ENCODE measurements at places on chromosomes 3 and 15.

DNA sequence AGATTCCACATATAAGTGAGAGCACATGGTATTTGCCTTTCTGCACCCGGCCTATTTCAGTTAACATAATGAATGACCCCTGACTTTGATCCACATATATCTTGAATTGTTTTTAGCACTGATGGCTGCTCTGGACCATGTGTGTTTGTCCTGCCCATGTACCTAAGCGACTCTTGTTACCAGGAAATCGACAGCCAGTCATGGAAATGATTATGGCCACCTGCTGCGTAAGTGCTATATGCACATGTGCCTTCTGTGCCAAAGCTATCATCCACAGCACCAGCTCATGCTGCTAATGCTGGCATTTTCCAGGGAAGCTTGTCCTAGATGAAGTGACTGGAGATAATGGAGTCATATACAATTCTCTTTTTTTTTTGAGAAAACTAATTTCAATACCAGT is 103.7 kb downstream of the PEX5L start:
- DNase-seq = no peak

- DNase-seq = peak; percentile 62
These were observed 16.6 kb upstream of the EHHADH start for GRCh38 chr3:185270262-185270955.

- DNase-seq = peak; percentile 31
These were observed 95.7 kb downstream of the HHLA2 start for GRCh38 chr3:108391917-108392593.

DNA sequence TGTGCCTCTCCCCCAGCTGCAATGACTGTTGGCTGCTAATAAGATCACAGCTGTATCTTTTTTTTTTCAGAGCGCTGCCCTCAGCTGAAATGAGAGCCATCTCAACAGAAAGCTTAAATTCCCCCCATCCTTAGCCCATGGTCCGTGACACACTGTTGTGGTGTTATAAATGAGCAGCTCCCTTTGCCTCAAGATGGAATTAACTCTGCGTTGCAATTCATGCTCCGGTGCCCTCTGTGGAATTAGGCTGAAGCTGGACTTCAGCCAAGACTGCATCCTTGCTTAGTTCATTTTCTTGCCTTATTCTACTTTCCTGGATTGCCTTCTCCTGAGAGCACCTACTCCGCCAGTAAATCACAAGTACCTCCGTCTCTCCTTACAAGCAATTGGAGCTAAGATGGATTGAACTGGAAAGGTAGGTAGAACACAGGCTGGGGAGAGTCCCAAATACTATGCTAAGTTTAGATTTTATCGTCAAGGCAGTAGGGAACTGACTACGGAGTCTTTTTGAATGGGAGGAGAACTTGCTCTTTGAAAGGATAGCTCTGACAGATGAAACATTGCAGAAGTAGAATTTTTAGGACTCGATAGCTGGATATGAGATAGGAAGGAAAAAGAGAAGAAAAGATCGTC is 39.0 kb upstream of the THRB start:
- DNase-seq = no peak

DNA sequence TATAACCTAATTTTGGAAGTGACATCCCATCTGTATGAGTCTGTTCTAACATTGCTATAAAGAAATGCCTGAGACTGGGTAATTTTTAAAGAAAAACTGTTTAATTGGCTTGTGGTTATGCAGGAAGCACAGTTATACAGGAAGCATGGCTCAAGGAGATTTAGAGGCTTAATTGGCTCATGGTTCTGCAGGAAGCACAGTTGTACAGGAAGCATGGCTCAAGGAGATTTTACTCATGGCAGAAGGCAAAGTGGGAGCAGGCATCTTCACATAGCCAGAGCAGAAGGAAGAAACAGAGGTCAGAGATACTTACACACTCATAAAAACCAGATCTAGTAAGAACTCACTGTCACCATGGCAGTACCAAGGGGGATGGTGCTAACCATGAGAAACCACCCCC is 193.1 kb upstream of the ADAMTS9 start:
- DNase-seq = no peak

- DNase-seq = peak; percentile 43
These were observed 319.4 kb upstream of the RASGRP1 start for GRCh38 chr15:38883987-38884386.

- DNase-seq = no peak
These were observed 1120.7 kb upstream of the ALCAM start for GRCh38 chr3:104245981-104246380.

DNA sequence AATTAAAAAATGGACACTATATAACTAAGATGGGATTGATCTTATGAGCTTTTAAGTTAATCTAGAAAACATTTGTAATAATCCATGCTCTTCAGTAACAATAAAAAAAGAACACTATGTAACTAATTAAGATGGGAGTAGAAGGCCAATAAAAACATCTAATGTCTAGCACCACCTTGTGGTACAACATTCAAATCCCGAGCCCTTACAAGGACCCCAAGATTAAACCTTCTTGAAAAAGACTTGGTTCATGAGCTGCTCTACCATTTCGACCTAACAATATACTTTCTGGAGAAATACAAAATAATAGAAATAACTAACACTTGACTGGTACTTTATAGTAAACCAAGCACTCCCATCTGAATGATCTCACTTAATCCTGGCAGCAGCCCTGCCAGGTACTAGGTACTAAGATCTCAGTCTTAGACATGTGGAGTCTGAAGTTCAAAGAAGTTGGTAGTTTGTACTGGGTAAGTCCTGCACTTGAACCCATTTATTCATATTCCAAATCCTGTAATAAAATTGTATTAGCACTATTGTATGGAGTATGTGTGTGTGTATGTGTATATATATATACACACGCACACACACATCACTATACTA is 21.8 kb downstream of the METTL6 start:
- DNase-seq = peak; percentile 87

DNA sequence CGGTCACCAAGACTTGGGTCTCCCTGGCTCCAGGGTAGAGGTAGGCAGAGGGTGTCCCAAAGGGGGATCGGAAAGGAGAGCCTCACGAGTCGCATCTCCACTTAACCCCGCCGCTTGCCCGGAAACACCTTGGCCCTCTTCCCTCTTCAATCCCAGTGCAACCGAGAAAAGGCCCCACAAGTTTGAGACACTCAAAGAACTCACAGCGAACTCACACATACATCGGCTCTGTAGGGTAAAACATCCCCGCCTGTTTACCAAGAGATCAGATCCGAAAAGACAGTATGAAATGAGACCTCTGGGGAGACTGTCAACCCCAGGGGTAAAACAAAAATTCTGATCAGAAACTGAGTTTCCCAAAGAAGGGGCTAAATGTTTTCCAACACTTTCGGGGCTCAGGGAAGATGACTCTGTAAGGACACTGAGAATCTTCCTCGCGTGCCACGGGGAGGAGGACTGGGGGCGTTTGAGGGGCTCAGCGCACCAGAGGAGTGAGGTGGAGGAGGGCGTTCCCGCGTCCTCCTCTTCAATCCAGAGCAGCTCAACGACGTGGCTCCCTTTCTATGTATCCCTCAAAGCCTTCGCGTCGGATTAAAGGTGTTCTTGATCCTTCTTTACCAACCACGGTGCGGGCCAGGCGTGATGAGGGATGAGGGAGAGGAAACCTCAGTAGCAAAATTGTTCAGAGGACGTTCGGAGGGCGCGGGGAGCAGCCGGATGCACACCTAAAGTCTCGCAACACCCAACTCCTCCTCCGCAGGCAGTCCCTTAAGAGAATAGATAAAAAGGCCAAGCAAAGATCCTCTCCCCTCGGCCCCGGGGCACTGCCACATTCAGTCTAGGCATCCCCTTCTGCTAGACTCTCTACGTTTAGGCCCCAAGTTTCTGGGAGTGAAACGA is 3.7 kb downstream of the WNT5A start:
- peak; percentile 46 for DNase-seq

- DNase-seq = no peak
These were observed 33.9 kb downstream of the SHQ1 start for GRCh38 chr3:72814308-72814707.

DNA sequence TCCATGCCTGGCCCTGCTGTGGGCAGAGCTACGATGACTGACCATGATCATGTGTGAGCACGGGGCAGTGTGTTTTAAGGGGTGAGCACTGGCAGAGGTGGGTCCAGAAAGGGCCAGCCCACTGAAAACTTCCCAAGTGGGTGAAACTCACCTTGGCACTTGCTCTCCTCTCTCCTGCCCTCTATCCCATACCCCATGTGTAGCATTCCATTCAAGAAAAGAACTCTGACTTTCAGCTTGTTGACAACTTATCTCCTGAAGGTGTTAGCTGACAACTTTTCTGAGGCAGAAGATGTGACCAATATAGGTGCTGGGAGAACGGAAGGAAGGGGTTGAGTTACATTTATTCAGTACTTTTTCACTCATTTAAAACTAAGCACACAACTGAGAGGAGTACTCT is 305.2 kb downstream of the RORA start:
- DNase-seq = no peak

- no peak for DNase-seq
These were observed 149.9 kb downstream of the OR4M2 start for GRCh38 chr15:22229990-22230819.

- DNase-seq = peak; percentile 71
These were observed 193.4 kb upstream of the RASGRP1 start for GRCh38 chr15:38758043-38758442.

DNA sequence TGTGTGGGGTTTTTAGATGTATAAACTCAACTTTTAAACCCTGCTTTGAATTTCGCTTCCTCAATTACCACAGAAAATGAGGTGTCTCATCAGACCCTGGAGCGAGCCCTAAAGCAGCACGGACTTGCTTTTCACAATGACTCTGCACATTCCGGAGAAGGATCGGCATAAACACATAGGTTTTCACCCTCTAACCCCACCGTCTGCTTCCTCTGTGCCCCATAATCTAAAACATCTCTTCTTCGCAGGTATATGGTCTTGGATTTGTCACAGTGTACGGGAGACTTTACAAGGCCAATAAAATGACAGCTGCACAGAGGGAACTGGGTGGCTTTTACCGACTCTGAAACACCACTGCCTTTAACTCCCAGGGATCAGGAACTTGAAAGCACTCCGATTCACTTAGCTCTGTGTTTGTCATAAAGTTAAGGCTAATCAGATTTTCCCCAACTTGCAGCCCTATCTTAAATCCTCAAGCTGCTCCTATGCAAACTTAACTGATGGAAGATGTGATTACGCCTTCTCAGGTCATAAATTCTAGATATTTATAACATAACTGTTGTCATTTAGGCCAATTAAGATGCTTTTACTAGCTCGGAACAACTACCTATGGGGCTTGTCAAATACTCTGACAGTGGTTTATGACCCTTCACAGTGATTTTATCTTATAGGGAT is 133.4 kb upstream of the WNT5A start:
- peak; percentile 79 for DNase-seq
